ENCODE measurements at places on chromosomes 7 and 10.

GRCh38 chr7:124908259-124908658 is 21.4 kb downstream of the POT1 start:
- no peak for DNase-seq

- DNase-seq, result no peak
Observed at GRCh38 chr7:30352169-30352568, 67.8 kb downstream of the ZNRF2 start.

- no peak for DNase-seq
Observed at GRCh38 chr10:71856619-71857018, 5.6 kb upstream of the PSAP start.

DNA sequence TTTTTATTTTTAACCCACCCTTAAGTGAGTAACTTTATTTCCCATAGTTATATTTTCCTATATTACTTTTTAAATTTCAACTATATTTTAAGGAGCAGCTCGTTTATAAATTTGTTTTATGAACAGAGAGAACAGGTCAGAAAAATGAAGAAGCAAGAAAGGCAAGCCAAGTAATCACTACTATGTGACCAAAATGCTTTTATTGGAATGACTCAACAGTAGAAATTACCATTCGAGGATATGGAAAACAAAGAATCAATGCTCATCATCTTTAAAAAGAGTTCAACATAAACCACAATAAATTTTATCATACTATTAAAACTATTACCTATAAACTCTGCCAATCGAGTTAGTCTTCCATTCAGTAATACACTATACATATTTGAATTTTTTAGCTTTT is 7.6 kb downstream of the HERC4 start:
- no peak for DNase-seq

- DNase-seq, result no peak
Observed at GRCh38 chr10:129770286-129770685, 193.8 kb downstream of the EBF3 start.

DNA sequence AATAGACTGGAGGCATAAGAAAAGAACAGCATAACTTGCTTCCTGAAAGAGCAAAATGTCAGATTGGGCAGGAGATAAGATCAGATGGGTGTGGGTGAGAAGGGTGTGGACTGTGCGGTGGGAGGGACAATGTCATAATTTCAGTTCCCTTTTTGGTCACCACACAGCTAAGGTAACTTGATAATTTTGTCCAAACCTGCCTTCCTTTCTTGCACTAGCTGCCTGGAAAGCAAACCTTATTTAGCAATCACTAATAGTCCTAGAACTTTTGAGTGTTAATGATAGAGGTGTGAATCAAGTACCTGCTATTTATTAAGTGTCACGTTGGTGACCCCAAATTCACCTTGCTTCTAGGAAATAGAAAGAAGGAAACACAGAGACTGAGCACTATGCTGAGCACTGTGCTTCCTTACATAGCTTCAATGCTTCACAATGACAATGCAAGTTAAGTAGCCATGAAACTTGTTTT is 72.4 kb upstream of the SP4 start:
- no peak for DNase-seq

- DNase-seq, result peak; percentile 7
Observed at GRCh38 chr10:123573236-123574108, 92.7 kb upstream of the GPR26 start.

DNA sequence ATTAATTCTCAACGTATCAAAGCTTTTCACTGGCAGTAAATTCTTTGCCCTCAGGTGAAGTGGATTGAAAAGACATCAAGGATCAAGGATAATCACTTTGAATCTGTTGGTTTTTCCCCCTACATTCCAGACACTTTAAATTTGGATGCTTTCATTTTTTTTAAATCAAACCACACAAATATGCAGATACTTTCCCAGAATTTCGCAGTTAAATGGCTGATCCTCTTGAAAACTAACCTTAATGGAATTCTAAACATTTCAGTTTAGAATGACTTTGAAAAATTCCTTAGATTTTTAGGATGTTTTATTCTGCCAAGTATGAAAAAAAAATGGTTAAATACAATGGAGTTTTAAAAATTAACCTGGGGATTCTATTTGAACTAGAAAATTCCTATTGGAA is 325.9 kb downstream of the GFRA1 start:
- DNase-seq, result no peak

- no peak for DNase-seq
Observed at GRCh38 chr7:149097088-149097487, 6.6 kb upstream of the ZNF786 start.

- DNase-seq, result no peak
Observed at GRCh38 chr10:120260456-120260855, 196.6 kb upstream of the PLPP4 start.

GRCh38 chr7:54253036-54253373 is 289.2 kb upstream of the VSTM2A start:
- DNase-seq, result no peak
